GM13977 (cell line): ENCODE measurements at places on chromosomes 7 and 10.

DNA sequence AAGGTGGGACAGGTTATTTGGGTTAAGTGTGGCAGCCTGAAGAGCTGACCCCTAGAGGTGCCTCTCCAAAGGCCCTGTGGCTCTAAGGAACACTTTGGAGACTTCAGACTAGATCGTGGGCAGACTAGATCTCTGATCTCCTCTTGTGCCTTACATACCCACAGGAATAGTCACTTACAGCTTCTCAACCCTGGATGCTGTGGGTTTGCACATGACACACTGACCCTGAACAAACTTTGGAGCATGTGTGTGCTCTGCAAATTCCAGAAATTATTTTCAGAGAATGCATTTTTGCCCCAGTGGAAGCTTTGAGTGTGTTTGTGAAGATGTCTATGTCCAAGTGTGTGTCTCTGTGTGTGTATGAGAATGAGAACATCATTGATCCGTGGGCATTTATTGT is 119.6 kb downstream of the EMX2 start:
- DNase-seq: no peak

DNA sequence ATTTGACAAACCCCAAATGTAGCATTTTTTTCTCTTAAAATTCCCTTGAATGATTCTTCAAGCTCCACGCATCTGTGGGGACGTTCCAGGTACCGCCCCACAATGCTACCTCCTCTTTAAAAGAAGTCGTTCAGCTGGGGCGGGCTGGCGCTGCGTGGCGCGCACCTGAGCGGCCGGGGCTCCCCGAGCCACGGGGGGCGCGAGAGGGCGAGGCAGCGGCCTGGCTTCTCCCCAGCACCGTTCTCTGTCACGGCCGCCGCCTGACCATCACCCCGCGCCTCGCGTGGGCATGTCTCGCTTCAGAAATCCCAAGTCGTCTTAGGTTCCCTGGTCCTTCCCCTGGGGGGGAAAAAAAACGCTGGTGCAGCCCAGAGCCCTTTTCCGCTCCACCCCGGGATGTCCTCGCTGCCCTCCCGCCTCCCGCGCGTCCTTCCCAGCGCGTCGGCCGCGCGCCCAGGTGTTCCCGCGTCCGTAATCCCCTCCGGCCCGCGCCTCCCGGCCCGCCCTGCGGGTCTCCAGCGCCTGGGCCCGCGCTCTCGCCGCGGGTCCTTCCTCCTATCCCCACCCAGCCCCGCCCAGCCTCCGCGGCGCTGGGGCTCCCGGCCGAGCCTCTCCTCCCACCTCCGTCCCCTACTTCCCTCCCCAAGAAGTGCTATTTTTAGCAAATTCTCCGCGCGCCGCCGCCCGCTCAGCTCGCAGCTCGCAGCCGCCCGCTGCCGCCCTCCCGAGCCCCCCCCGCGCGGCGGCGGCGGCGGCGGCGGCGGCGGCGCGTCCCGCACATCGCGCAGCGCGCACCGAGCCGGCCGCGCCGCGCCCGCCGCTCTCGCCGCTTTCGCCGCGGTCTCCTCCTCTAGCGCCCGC is 58.7 kb upstream of the PRPS1L1 start:
- DNase-seq: peak; percentile 23

GRCh38 chr10:73465978-73466726 is 29.7 kb downstream of the PPP3CB start:
- no peak for DNase-seq

DNA sequence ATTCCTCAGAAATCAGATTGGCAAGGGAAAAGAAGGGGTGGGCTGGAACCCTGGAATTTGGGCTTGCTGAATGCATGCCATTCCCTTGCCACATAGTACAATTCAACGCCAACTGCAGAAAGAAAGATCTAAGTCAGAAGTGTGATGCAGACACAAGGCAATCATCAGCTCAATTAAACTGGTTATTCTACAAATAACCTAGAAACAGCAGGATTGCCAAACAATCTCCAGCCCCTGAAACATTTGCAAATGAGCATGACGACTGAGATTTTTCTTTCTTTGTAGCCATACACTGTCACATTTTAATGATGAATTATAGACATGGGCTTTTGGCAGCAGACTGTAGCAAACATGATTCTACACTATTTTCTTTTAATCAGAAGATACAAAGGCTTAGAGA is 16.5 kb upstream of the CREB5 start:
- no peak for DNase-seq

DNA sequence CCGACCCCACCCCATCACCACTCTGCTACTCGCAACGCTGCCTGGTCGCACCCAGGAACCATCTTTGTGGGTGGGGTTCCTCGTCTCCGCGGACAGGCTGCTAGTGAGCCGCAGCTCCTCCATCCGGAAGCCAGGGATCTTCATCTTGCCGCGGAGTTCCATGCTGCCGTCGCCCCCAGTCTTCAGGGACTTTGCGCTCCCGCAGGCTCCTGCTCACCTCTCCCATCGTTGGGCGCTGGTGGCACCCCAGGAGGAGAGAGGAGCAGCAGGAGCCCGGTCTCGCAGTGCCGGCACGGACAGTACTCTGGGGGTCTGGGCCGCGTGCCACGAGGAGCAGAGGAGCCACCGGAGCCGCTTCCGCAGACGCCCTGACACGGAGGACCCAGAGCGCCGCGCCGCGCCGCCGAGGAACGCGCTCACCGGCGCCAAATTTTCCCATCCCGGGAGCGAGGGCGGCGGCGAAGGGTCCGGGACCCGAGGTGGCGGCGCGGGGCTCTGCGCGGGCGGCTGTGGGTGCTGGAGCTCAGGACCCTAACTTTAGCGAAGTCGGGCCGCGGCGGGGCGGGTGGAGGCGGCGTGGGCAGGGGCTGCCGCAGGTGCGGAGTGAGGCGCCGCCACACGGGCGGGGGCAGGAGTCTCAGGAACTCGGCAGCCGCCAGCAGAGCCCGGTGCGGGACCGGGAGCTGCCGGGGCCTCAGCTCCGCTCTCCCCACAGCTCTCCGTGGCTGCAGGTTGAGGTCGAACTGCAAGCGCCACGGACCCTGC is 750.1 kb upstream of the SORCS1 start:
- no peak for DNase-seq

GRCh38 chr7:102934701-102935100 is 21.9 kb downstream of the LRRC17 start:
- no peak for DNase-seq

DNA sequence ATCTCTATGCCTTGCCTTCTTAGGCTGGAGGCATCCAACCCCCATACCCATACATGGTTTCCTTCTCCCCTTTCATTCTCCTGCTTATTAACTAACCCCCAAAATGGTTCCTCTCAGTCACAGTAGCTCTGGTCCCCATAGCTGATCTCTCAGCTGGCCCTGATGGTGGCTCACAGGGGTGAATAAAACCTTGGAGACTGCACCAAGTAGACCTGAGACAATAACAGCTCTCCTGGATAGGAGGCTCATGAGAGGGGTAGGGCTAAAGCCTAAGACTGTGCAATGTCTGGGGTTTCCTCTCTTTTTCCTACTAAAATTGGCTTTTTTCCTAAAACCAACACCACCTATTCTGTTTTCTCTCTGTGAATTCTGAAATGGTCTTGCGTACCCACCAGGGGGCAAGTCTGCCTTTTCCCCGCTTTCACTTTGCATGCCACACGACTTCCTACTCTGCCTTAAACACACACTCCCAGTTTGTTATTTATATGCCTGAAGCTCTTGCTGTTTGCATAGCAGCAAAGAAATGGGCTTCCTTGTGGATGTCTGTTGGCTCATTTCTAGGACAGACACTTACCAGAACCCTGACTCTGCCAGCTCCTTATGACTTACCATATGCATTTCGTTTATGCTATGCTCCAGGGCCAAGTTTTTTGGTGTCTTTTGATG is 18.4 kb upstream of the PON1 start:
- no peak for DNase-seq

- no peak for DNase-seq
Measured at GRCh38 chr10:71087622-71088021, 124.7 kb upstream of the UNC5B start.

- no peak for DNase-seq
Measured at GRCh38 chr10:11444531-11445228, 166.8 kb downstream of the USP6NL start.

GRCh38 chr10:124992462-124993344 is 50.8 kb downstream of the ZRANB1 start:
- DNase-seq: peak; percentile 20

DNA sequence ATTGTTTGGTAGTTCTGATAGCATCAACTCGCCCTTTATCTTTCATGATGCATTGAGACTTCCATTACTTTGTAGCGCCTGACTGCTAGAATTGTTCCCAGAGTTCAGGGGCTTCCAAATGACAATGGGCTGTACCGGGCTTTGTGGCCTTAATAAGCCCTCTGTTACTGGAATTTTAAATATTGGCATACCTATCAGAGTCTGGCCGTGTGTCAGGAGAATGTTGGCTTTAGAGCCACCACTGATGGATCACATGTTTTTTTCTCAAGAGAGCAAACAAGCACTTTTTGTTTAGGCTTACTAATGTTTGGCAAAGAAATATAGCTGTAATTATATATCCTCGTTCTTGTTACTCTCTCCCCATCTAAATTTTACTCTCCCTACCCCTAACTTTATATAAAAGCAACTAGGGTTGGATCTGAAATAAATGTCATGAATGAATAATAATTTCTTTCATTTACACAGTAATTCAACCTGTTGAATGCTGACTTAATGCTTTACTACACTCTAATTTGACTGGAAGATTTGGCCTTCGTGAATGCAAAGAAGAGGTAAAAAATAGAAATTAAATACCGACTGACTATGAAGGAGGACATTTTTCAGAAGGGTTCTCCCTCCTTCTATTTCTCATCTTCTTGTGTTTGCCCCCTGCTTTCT is 396.7 kb downstream of the AUTS2 start:
- DNase-seq: no peak

DNA sequence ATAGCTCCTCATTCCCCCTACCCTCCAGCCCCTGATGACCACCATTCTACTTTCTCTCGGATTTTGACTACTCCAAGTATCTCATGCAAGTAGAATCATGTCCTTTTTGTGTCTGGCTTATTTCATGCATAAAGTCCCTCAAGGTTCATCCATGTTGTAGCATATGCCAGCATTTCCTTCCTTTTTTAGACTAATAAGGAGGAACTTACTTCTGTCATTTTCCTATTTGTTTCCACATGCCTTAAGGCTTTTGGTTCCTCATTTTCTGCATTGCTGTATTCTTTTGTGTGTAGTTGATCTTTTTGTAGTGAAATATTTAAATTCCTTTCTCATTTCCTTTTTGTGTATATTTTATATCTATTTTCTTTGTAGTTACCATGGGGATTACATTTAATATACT is 376.9 kb downstream of the CALN1 start:
- DNase-seq: no peak

- DNase-seq: no peak
Measured at GRCh38 chr10:74153676-74154075, 2.7 kb downstream of the ADK start.

- no peak for DNase-seq
Measured at GRCh38 chr10:27611236-27611635, 107.1 kb downstream of the RAB18 start.

- DNase-seq: no peak
Measured at GRCh38 chr7:81672872-81673271, 97.0 kb downstream of the HGF start.

DNA sequence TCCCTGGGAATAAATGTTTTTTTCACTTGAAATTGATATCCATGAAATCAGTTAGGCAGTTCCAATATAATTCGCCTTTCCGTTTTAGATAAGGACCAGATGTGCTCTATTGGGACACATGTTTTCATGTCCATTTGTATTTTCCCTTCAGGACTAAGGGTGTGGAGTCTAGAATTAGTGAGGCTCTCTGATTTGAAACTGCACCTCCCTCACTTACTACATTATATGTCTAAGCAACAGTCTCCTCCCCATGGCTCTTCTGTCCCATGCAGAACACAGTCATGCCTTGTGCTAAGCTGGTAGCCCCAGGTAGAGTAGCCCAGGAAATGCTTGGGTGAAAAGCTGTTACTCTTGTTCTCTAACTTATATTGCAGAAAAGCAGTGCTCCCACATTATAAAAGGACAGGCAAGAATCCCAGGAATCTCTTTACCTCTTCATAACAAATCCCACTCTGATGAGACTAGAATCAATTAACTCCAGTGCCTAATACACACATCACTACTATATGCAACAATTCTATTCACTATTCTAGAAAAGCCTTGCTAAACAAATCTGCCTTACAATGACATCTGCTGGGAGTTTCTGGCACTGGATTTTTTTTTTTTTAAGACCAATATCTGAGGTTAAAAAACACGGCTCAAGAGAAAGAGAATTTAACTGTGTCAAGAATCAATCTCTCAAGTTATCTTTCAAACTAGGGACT is 293.9 kb downstream of the SNX13 start:
- DNase-seq: no peak

DNA sequence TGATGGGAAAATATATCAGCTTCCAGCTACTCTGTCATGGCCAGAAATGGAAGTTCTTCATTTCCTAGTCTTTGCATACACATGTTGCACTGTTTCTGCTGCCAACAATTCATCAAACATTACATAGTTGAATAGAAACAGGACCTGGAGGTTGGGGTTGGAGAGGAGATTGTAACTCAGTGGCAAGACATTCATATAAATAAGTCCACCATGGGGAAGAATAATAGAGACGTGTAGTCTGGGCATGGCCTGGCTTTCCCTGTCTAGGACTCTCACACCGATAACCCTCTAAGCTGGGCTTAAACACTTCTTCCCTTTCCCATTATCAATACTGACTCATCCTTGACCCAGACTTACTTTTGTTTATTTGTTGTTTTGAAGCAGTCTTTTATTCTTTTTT is 155.7 kb downstream of the PLPP4 start:
- DNase-seq: no peak

DNA sequence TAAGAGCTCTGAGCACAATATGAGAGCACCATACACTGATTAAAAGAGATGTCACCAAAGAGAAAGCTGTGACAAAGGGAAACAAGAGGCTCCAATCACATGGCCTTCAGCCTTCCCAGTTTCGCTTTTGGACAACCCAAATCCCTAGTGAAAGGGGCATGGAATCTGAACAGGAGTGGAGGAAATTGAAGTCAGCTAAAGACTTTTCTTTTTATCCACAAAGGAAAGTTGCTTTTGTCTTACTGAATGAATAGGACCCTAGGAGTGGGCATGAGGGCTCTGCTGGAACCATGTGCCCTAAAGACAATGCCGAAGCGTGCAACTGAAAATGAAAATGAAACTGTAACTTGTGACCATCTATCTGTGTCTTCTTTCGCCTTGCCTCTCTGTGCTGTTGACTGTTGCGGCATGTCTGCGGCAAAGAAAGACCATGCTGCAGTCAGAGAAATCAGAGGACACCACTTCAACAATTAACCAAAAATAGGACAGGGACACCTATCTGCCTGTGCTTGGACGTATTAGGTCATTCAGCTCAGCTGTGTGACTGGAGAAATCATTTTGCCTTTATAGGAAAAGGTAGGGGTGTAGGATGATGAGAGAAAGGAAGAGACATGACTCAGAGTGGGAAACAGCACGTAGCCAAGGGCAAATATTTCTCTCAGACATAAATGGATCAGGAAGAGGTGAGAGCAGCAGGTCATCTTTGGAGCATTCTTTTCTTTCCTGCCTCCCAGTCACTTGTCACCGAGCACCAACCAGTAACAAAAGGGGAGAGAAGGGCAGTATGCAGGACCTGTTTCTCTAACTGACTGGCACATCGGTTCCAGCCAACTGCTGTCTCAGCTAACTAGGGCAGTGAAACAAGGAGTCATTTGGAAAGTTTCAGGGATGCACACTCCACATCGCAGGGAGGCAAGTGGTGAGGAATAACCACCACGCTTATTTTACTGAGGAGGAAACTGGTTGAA is 12.3 kb downstream of the CAV2 start:
- peak; percentile 56 for DNase-seq

GRCh38 chr7:100719523-100720278 is 567 bp upstream of the EPO start:
- DNase-seq: no peak
